Mammary epithelial cell (primary cell): ENCODE measurements at places on chromosomes 7 and 10. TPM values are rescaled to one million over a fixed set of nuclear protein-coding genes. Genes with fewer than 3 reads are reported as not detected.

DNA sequence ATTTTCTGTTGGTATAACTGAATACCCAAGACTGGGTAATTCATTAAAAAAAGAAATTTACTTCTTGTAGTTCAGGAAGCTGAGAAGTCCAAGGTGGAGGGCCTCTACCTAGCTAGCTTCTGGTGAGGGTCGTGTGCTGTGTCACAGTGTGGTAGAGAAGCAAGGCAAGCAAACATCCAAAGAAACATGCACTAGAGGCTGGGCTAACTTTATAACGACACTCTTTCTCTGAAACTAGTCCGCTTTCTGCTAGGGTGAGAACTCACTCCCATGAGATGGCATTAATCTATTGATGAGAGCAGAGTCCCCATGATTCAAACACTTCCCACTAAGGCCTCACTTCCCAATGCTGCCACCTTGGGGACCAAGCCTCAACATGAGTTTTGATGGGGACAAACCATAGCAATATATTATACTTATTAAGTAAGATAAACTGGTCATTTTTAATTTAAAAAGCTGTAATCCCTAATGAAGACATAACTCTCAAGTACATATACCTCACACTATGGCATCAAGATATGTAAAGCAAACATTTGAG lies 50.8 kb downstream of the PHYHIPL start:
- no peak for DNase-seq

DNA sequence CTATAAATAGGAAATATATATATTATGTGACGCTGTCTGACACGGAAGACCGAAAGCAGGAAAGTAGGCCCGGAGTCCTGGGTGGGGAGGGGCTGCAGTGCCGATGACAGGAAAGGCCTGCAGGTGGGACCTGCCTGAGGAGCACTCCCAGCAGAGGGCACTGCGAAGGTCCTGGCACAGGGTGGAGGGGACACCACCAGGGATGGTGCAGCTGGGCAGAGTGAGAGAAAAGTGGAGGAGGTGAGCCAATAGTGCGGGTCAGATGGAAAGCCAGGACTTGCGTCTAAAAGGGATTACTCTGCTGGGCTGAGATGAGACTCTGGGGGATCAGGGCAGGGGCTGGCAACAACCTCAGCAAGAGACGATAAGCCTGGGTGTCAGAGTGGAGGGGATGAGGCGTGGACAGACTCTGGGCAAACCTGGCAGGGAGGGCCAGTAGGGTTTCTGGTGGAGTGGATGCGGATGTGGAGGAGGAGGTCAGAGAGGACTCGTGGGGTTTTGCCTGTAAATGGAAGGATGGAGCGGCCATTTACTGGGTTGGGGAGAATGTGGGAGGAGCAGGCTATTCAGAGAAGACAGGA lies 118.2 kb upstream of the ZNF746 start:
- DNase-seq = no peak

DNA sequence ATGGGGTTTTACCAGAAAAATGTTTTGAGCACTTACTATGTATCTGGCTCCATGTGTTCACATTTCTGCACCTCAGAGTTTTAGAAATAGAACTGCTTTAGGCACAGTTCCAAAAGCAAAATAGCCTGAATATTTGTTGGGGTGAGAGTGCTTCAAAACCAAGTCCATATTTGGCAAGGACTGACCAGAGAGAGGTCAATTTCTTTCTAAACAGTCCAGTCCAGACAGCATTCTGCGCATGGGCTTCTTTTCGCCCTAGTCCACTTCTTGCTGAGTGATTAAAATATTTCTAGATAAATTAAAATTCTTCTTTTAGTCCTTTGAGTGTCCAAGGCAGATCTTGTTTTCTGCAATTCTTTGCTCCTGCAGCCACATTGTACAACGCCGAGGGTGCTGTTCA lies 427.0 kb downstream of the PHTF2 start:
- no peak for DNase-seq

GRCh38 chr7:23791721-23792120 lies 81.7 kb downstream of the STK31 start:
- DNase-seq = no peak

DNA sequence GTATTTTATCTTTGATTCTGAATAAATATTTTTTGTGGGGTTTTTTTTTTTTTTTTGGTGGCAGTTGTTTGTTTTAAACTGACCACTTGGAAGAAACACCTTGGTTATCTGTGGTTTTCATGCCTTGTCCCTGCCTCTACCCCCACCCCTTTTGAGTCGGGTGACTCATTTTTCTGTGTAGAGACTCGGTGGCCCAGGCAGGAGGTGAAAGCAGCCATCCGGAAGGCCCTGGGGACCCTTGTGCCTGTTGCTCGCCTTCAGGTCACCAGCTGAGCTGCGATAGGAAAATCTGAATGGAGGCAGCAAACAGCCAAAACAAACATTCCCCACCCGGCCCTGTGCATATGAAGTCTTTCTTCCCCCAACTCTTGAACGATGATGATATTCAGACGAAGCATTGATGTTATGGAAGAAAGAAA lies 22.8 kb downstream of the CYP17A1 start:
- no peak for DNase-seq

DNA sequence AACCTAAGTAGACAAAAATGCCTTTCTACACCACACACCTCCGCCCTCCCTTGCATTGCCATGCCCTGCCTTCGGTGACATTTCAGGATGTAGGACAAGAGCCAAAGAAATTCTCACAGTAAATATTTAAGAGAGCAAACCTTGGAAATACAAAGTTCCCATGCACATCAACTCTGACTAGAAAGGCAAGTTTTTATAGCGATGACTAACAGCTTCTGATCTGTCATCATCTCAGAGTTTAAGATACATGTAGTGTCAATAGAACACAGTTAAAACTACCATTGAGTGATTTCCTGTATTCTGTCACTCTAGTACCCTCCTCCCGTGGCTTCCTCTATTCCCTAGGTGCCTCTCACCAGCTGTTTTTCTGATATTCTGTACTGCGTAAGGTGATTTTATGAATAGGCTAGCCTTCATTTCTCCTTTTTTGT lies 20.7 kb downstream of the SLC16A9 start:
- DNase-seq = peak; percentile 41

DNA sequence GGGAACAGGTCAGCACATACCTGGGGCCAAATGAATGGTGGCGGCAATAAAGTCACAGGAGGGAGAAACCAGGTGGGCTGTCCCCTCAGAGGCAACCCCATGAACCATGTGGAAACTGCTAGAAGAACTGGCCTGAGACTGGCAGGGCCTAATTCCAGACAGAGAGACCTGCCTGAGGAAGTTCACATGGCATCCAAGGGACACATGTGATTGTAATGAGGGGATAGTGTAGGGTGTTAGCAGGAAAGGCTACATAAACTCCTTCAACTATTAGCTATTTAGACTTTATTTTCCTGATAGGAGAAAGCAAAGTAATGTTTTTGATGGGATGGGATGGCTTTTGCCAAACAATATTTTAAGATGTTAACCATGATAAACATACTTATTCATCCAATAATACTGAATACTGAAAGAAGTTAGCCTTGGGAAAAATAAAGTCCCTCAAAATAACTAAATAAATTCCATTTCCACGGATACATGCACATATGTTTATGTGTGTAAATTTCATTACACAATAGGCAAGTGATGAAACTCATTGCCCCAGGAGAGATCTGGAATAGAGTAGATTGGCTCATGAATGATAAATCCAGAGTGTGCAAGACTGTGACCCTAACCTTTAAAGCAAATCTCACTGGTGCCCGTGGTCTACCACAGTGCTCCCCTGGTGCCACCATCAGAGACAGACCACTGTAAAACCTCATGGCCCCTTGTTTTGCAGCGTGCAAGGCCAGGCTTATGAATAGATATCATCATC lies 137.0 kb downstream of the NRF1 start:
- no peak for DNase-seq

- peak; percentile 57 for DNase-seq
Measured at GRCh38 chr7:42690794-42691639, 220.9 kb downstream of the C7orf25 start.

DNA sequence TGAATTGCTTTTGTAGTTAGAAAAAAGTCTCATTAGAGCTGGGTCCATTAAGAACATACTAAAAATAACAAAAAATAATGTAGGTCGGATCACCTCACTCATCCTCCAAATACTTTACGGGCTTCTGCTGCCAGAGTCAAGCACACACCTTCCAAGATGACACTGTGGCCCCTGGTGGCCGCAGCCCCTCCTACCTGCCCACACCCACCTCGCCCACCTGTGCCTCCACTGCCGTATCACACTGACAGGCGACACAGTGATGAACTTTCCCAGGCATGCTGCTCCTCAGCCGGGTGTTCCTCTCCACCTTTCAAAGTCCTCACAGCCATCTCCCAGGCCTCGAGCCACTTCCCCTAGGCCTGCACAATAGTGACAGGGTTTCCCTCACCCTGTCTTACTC lies 60.9 kb downstream of the STK17A start:
- DNase-seq = no peak

GRCh38 chr7:115060095-115060870 lies 138.4 kb downstream of the MDFIC start:
- no peak for DNase-seq

CNTNAP2 gene
- not detected for total RNA-seq

SYCE1 gene
- total RNA-seq = 21.7 and 25.5 TPM in 2 replicates

ACSM6 gene
- not detected for total RNA-seq

RELN gene
- total RNA-seq = 0.02 and 0.03 TPM in 2 replicates
